Left colon (tissue), 2 donors: ENCODE measurements at places on chromosomes 3 and 15. TPM values are rescaled to one million over a fixed set of nuclear protein-coding genes. Genes with fewer than 3 reads are reported as not detected.

The ZNF620 gene
- 4.1 TPM for total RNA-seq

GRCh38 chr3:197183582-197183981 lies 114.8 kb downstream of the DLG1 start:
- no peak for DNase-seq

GRCh38 chr3:61078048-61078752 lies 173.1 kb downstream of the FHIT start:
- DNase-seq, result no peak

The KCNMB3 gene
- 2.4 TPM for total RNA-seq

GRCh38 chr3:66618066-66618465 lies 117.2 kb upstream of the LRIG1 start:
- DNase-seq, result no peak

The SH3GL3 gene
- total RNA-seq, result not detected

DNA sequence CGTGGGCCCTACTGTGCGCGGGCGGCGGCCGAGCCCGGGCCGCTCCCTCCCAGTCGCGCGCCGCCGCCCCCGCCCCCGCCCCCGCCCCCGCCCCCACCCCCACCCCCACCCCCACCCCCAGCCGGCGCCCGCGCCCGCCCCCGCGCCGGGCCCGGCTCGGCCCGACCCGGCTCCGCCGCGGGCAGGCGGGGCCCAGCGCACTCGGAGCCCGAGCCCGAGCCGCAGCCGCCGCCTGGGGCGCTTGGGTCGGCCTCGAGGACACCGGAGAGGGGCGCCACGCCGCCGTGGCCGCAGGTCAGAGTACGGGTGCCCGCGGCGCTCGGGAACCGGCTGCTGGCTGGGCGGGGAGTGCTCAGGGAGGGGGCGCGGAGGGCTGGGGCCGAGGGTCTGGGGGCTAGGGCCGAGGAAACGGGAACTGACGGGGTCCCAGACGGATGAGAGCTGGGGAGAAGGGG lies 1.1 kb upstream of the PPARG start:
- DNase-seq, result peak; percentile 68

The TMEM207 gene
- total RNA-seq, result not detected

- DNase-seq, result no peak
These were observed 43.4 kb upstream of the SLC6A1 start for GRCh38 chr3:10949197-10949596.

The KLF13 gene
- total RNA-seq, result 36.8 TPM

The PTH1R gene
- total RNA-seq, result 1.4 TPM

DNA sequence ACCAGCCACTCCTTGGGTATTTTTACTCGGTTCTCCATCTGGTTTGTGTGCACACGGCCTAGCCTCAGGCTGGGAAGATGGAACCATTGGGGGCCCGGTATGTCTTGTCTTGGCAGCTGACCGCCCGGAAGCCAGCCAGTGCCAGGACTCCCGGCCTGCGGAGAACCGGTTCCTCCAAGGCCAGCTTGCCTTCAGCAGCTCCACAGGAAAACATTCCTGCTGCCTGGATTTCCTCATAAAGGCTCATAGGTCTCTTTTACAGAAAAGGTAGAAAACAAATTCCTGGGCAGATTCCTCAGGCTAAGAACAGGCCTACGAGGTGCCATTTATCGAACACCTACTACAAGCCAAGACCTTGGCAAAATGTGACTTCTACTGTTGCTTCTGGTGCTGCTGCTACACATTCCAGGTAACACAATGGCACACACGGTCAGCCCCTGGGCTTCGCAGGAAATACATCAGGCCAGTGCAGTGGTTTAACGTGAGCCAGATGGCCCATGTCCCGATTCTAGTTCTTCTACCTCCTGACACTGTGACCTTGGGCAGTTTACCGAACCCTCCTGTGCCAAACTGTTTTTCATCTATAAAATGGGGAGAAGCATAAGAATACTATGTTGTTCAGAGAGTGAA lies 141.8 kb downstream of the OPA1 start:
- DNase-seq, result no peak

The POLQ gene
- 1.5 TPM for total RNA-seq

The DZIP1L gene
- 3.5 TPM for total RNA-seq

The C3orf62 gene
- total RNA-seq, result 4.7 TPM

DNA sequence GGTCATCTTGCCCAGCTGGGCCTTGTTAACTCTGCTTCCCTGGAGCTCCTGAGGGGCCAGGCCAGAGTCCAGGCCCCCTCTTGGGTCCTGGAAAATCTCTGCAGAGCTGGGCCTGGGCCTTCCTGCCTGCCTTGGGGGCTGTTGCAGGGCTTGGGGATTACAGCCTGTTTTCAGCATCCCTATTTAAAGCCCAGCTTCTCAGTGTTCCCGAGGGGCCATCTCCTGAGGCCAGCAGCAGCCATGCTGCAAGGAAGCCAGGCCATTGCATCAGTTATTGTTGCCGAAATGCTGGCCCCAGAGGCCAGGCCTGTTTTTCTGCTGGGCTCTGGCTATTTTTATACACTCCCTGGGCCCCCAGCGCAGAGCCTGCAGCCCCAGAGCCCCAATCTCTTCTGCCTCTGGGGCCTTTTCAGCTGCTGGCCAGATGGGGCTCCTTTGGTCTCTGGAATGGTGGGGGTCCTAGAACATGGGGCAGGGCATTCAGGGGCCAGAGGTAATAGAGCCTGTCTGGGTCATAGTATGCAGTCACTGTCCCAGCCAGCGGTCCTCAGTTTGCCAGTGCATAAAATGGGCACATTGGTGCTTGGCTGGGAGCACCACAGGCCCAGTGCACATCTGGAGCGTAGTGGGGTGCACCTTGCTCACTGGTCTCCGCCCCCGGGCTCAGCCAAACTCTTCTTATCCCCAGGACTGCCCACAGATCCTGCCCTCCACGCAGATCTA lies 28.5 kb downstream of the PLXNA1 start:
- no peak for DNase-seq
